ENCODE measurements at places on chromosomes 12 and 14. TPM values are rescaled to one million over a fixed set of nuclear protein-coding genes. Genes with fewer than 3 reads are reported as not detected.

The KRT73 gene
- total RNA-seq = not detected

The IFI27 gene
- 70.2 TPM for total RNA-seq

The PTPRB gene
- 5.1 TPM for total RNA-seq

The MYO1H gene
- total RNA-seq = 1.0 TPM

The FLVCR2 gene
- total RNA-seq = 7.0 TPM

The SLC25A21 gene
- total RNA-seq = 0.80 TPM

The KRT72 gene
- total RNA-seq = not detected

The TMEM120B gene
- 4.1 TPM for total RNA-seq

The REP15 gene
- total RNA-seq = 0.40 TPM

The VASH1 gene
- total RNA-seq = 1.4 TPM

The RERGL gene
- 0.40 TPM for total RNA-seq

The FAM186B gene
- total RNA-seq = 0.36 TPM

The PYM1 gene
- total RNA-seq = 66.9 TPM

The TMEM119 gene
- total RNA-seq = 2.0 TPM

The INSM2 gene
- total RNA-seq = not detected

The FITM1 gene
- 0.60 TPM for total RNA-seq

The MYF5 gene
- total RNA-seq = not detected

The OR6C2 gene
- 0.12 TPM for total RNA-seq

The PDE3A gene
- 0.56 TPM for total RNA-seq

The ALX1 gene
- not detected for total RNA-seq

The TTC5 gene
- total RNA-seq = 10.5 TPM

The CFAP73 gene
- 0.20 TPM for total RNA-seq

The A2M gene
- 86.9 TPM for total RNA-seq

The NELL2 gene
- 3.0 TPM for total RNA-seq

The TBX3 gene
- 2.4 TPM for total RNA-seq

The C12orf50 gene
- not detected for total RNA-seq

The TEX52 gene
- total RNA-seq = not detected

The FBXO21 gene
- total RNA-seq = 22.9 TPM

The EDDM3A gene
- not detected for total RNA-seq

The TRIM9 gene
- 0.32 TPM for total RNA-seq

The KCNK10 gene
- 3.9 TPM for total RNA-seq

The DHH gene
- total RNA-seq = 0.12 TPM

The SIX4 gene
- 0.20 TPM for total RNA-seq

The KRT77 gene
- total RNA-seq = not detected

The TAS2R20 gene
- total RNA-seq = 0.96 TPM

The ADCY4 gene
- total RNA-seq = 4.5 TPM

The RD3L gene
- not detected for total RNA-seq
